ENCODE measurements at places on chromosomes 5 and 9. TPM values are rescaled to one million over a fixed set of nuclear protein-coding genes. Genes with fewer than 3 reads are reported as not detected.

GRCh38 chr9:116435706-116436105 lies 251.4 kb upstream of the TRIM32 start:
- no peak for DNase-seq

- DNase-seq = no peak
Measured at GRCh38 chr5:58687079-58687478, 104.2 kb downstream of the RAB3C start.

- DNase-seq = peak; percentile 79
Measured at GRCh38 chr9:121975801-121976277, 117.3 kb downstream of the TTLL11 start.

- peak; percentile 61 for DNase-seq
Measured at GRCh38 chr5:146076028-146076427, 29.3 kb downstream of the PLAC8L1 start.

DNA sequence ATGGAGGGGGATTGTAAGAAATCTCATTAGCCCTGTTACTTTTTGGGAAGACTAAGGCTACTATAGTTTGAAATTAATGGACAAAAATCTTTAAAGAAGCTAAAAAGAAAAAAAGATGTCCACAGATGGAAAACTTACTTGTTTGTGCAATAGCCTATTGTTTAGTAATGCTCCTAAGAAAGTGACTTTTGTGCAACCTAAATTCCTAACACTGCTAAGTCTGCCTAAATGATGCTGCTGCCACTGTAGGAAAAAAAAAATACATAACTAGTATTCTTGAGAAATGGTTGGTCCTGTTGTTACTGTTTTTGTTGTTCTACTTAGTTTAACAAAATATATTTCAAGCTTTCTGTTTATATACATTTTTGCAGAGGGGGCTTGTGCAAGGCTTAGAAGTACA lies 108.2 kb upstream of the NR3C1 start:
- no peak for DNase-seq

DNA sequence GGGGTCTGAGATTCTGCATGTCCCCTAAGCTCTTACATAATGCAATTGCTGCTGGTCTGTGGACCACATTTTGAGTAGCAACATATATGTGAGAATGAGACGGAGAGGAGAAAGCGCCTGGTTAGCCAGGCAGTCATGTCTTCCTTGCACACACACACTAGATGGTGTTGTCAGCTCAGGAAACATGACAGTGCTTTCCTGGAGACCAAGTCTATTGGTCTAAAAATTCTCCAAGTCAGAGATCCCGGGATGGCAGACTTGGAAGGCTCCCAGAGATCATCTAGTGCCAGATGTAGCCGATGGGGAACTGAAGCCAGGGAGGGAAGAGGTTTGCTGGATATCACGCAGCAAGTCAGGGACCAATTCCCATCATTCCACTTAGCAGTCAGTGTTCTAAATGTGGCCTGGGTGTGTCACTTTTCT lies 53.4 kb downstream of the GALNT12 start:
- DNase-seq = peak; percentile 43

DNA sequence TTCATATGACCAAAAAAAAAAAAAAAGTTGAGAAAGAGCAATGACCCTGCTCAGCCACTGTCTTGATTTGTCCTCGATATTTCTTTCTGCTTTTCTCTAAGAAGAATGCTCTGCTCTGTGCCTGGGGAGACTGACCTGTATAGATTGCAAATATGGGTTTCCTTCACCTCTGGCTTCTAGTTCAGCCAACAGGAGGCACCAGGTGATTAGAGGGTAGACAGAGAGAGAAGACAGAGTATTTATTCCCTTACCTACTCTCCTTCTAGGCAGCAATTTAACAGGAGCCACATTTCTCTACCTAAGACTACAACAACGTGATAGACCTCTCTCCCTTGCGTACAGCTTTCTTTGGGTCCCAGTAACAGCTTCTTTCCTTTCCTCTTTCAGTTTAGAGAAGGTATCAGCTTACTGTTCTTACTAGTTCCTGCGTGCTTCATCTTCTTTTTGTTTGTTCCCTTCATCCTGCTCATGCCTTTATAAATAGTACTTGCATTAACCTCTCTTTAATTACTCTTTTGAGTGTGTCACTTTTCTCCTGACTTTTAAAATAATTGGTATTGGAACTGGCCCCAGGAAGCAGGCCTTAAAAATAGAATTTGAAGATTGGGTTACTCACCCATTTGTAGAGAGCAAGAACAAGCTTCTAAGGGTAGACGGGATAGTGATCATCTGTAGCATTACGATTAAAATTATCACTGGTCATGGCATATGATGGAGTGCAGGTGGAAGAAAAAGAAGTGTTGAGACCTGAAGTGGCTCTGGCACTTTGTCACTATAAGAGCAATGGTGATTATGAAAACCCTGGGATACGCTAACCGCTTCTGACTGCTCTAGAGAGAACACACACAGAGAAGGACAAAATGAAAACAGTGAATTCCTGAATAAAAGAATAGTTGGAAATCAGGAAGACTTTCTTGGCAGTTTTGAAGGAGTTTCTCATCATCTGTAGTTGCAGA lies 161.2 kb upstream of the FSTL4 start:
- DNase-seq = no peak

- no peak for DNase-seq
Measured at GRCh38 chr5:26884481-26884880, 153.9 kb downstream of the CDH9 start.

TICAM2 gene
- 1.2 TPM for total RNA-seq

- no peak for DNase-seq
Measured at GRCh38 chr5:74575741-74576538, 64.6 kb downstream of the ENC1 start.

FOXD4L4 gene
- total RNA-seq = 0.30 TPM

DNA sequence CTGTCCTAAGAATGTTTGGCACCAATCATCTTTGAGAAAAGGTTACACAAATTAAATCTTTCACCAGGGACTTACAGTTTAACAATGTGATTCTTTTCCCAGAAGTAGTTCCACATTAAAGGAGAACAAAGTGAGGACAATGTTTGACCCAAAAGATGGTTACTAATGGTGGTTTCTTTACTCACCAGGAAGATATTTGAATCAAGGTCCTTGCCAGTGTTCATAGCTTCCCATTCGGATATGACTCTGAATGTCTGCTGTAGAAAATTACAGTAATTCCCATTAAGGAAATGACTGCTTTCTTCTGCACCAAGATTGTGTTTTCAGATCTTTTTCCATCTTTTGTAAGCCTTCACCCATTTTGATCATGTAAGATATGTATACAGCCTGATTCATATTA lies 114.6 kb upstream of the ADAMTSL1 start:
- no peak for DNase-seq

CCDC192 gene
- not detected for total RNA-seq

- DNase-seq = no peak
Measured at GRCh38 chr5:151667083-151667482, 19.6 kb downstream of the SPARC start.

- DNase-seq = peak; percentile 25
Measured at GRCh38 chr5:149205625-149206523, 64.6 kb downstream of the ABLIM3 start.

- no peak for DNase-seq
Measured at GRCh38 chr9:7315746-7316145, 483.8 kb downstream of the DMAC1 start.

- DNase-seq = no peak
Measured at GRCh38 chr9:109085510-109085909, 34.2 kb downstream of the TMEM245 start.

DNA sequence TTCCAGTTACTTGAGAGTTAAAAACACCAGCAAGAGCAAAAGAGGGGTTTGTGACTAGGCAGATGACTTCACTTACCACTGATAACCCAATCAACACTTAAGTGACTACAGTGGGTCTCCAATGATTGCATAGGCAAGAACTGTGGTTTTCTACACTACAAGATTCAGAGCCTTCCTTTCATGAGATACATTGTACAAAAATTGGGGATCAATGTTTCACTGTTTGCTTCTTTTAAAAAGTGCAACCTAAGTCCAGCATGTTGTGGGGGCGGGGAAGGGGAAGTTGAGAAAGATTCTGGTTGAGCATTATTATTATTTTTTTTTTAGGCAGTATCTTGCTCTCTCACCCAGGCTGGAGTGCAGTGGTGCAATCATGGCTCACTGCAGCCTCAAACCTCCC lies 3.6 kb downstream of the IQGAP2 start:
- DNase-seq = no peak

- no peak for DNase-seq
Measured at GRCh38 chr9:137621131-137621757, 2.4 kb downstream of the EHMT1 start.

MLLT3 gene
- total RNA-seq = 44.6 TPM

DNA sequence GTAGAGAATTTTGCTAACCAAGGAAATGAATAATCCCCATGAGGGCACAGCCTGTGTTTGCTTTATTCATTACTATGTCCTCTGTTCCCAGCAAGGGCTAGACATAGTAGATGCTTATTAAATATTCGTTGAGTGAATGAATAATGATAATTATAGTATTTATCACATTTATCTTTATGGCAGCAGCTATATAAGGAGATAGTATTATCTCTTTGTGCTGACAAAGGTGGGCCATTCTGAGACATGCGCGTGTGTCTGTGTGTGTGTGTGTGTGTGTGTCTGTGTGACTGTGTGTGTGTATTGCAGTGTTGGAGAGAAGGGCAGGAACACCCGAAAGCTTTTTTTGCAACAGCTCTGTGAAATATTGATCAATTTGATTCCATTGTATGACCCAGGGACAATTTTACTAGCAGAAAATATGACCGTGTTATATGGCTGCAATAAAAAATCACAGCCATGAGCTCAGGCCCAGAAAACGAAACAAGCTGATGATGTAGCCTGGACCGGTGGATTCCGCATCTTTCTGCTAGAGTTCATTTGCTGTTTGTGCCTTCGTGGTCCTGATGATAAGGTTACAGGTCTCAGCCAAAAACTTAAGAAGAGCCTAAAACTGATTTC lies 39.8 kb downstream of the ZNF618 start:
- DNase-seq = no peak

RAD17 gene
- 16.7 TPM for total RNA-seq

- no peak for DNase-seq
Measured at GRCh38 chr9:27413511-27414219, 110.4 kb upstream of the IFNK start.

GRCh38 chr5:141354900-141355469 lies at the start of gene PCDHGA4:
PCDHGA4 (plus strand) TSS chr5:141355021; CDS start chr5:141355108, 87 bp downstream.
- DNase-seq = no peak

DNA sequence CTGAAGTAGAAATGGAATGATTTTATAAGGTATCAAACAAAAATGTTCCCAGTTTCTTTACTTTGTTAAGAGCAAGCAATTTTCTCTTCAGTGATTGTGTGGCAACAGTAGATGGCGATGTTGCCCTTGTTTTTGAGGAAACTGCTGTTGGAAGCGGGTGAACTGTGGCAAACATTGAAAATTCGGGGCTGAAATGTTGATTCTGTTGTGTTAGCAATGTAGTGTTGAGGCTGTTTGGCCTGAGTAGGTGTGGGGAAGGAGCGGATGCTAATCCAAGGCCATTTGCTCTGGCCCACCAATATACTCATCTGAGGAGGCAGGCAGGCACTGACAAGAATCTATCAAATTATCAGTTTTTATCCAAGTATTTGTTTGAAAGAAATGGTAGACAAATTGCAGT lies 129.8 kb downstream of the SLC12A2 start:
- DNase-seq = peak; percentile 56

DNA sequence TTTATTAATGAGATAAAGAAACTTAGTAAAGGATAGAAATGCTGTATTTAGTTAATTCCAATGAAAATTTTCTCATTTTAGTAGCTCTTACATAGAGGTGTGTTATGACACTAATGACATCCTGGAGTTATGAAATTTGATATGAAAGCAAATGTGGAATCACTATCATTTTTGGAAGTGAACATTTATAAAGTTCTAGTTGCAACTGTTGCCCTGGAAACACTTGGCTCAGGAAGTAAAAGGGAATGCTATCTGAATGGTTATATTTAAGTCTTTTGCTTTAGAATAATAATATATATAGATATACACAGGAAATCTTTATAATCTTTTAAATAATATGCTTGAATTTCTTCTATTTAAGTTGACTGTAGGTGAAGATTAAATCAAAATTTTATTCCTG lies 16.7 kb downstream of the ADAMTS19 start:
- DNase-seq = no peak

DNA sequence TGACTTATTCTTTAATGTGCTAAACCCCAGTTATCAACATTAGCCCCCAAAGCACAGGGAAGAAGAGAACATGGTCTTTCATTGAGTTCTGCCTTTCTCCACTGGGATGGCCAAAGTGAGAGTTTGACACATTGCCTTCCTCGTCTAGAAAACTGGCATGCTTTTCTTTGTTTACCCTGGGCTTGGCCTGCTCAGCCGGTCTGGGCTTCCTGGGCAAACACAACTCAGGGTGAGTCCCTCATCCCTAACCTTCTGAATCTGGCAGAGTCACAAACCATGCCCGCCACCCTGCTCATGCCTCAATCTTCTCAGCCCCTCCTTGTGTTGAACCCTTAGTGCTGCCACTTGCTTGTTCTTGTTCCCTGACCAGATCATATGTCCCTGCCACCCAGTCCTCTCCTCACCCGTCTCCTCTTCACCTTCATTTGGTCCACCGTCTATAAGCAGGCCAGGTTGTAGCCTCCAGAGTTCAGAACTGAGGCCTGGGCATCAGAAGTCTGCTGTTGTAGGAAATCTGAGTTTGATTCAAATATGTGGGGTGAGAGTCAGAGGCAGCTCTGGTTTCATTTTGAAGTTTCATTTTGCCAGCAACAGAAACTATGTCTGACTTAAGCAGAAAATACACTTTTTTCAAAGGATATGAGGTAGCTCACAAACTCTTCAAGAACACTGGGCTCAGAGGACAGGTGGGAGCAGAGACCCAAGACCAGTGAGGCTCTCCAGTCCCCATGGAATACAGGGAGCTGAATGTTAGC lies 217.6 kb downstream of the NDUFS4 start:
- DNase-seq = no peak

- DNase-seq = no peak
Measured at GRCh38 chr9:108903420-108904103, 30.4 kb downstream of the ELP1 start.
